ENCODE measurements at places on chromosomes 1 and 21. TPM values are rescaled to one million over a fixed set of nuclear protein-coding genes. Genes with fewer than 3 reads are reported as not detected.

DNA sequence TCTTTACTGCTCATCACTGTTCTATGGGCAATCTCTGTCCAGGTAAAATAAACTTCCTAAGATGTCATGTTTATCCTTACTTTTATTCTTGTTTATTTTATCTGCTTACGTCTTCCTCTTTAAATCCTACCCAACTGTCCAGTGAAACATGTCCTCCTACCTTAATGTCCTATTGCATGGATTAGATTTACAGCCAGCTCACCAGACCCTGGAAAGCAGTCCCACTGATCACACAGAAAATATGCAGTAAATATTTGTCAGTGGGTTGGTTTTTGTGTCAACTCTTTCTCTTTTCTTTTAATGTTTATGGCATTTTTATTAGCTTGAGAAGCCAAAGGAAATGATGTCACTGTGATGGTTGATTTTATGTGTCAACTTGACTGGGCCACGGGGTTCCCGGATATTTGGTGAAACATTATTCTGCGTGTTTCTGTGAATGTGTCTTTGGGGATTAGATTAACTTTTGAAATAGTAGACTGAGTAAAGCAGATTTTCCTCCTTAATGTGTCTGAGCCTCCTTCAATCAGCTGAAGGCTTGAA lies 258.3 kb downstream of the SRGAP2C start:
- no peak for DNase-seq

SPATA45 gene
- not detected for total RNA-seq

BNIPL gene
- total RNA-seq = 0.91 TPM

DNA sequence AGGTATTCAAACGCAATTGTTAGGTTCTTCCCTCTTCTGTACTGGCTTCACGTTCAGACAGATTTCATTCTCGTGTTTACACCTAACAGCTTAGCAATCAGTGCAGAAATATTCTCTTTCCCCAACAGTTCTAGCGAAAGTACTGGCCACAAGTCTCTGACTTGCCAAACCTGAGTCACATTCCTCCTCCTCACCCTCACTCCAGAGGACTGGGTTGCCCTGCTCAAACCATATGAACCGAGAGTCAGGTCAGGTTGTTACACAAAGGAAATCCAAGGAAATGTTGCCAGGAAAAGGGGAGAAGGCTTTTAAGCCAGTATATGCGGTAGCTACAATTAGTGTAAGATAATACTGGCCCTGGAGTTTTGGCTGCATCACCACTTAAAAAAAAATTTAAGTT lies 282.5 kb downstream of the RGS7 start:
- no peak for DNase-seq

GRCh38 chr21:42515708-42516502 lies 2.3 kb downstream of the SLC37A1 start:
- DNase-seq = no peak

SLC41A1 gene
- 18.7 TPM for total RNA-seq

DNA sequence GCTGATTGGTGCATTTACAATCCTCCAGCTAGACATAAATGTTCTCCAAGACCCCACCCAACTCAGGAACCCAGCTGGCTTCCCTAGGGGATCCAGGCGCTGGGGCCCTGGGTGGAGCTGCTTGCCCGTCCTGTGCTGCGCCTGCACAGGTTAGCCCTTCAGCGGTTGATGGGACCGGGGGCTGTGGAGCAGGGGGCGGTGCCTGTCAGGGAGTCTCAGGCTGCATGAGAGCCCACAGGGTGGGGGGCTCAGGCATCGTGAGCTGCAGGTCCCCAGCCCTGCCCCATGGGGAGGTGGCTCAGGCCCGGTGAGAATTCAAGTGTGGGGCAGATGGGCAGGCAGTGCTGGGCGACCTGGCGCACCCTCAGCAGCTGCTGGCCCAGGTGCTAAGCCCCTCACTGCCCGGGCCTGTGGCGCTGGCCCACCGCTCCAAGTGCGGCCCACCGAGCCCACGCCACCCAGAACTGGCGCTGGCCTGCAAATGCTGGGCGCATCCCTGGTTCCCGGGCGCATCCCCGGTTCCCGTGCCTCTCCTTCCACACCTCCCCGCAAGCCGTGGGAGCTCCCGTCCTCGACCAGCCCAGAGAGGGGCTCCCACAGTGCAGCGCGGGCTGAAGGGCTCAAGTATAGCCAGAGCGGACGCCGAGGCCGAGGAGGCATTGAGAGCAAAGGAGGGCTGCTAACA lies 23.1 kb upstream of the CLCA4 start:
- no peak for DNase-seq

DNA sequence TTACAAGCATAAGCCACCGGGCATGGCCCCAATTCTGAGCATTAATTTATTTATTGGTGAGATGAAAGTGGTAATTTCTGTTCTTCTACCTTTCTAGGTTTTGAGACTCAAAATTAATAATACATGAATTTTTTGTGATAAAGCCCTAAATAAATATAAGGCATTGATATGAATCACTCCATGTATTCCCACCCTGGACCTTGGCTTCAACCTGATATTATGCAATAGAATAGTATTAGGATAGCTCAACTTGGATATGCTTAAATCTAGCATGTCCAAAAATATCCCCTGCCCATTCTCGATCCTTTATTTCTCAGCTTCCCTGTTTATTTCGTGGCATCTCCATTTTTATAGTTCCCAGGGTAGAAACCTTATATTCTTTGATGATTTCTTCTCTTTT lies 2.5 kb downstream of the AGL start:
- DNase-seq = no peak

DNA sequence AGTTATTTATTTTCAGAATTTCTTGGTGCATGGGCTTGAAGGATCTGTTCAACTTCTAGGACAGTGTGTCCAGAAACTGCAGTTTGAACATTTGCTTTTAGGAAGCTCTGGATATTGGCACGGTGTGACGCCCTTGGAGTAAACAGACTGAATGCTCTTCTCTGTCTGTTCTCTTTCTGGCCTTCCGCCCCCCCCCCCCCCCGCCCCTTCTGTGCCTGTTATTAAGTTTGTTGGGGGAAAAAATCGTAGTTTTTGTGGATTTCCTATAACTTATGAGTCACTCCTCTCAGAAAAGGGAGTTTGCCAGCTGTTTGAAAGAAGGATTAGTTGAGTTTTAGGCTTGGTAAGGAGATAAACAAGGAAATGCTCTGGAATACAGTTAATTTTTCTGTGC lies 1.2 kb downstream of the KCTD3 start:
- no peak for DNase-seq

DNA sequence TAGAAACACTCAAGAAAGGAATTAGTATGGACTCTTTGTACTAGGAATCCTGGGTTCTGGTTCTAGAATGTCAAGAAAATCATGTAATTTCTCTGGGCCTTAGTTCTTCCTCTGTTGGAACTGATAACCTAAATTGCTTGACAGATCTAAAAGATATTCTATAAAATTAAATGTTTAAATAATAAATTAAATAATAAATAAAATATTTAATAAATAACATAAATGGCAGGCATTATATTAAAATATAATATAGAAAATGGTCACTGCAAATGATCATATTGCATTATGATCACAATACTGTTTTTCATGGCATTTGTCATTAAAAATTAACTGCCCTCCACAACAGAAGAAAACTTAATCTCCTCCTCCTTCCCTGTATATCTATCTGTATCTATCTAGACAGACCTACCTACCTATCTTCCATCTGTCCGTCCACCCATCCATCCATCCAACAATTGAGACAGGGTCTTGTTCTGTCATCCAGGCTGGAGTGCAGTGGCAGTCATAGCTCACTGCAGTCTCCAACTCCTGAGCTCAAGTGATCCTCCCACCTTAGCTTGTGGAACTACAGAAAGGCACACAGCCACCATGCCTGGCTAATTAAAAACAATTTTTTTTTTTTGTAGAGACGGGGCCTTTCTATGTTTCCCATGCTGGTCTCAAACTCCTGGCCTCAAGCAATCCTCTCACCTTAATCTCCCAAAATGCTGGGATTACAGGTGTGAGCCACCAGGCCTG lies 16.4 kb downstream of the NUCKS1 start:
- no peak for DNase-seq

DNA sequence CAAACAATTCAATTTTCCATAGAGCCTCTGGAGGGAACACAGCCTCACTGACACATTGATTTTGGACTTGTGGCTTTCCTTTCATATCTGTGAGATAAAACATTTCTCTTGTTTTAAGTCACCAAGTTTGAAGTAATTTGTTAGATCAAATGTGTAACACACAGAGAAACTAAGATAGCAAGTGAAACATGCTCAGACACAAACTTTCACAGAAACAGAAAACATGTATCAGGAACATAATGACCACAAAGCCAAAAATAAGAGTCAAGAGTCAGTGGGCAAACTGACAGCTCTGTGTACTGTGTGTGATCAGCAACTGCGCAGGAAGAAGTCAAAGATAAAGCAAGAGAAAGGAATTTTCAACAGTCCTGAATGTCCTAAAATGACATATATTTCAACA lies 1237.5 kb downstream of the AMY1C start:
- DNase-seq = no peak

DNA sequence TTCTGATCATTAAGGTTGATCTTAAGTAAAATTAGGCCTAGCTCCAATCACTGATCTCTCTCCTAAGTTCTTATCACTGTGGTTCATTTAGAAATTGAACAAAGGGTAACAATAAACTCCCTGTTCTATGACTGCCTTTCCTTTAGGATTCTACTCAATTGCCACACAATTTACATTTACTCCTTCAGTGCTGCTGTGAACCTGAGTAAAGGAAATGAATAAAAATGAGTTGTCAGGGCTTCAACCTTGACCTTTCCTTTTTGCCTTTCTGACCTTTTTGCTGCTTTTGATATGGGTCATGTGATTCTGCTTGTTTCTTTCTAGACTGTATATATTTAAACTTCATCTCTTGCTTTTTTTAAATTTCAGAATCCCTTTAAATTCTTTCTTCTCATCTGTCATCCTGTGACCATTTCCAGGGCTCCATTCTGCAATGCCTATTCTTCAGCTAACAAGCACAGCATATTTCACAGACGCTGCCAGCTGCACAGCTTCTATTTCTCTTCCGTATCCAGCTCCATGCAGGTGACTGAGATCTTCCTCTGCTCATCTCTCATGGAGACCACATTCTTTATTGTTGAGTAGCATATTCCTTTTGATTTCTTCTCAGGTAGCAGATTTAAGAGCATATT lies 3.2 kb downstream of the LRRC8B start:
- DNase-seq = no peak

GRCh38 chr1:101907264-101907663 lies 89.5 kb downstream of the OLFM3 start:
- DNase-seq = no peak

CGN gene
- 128 TPM for total RNA-seq
